ENCODE measurements at places on chromosomes 12 and 14.

- no peak for DNase-seq
Measured at GRCh38 chr12:10715491-10715890, 7.6 kb downstream of the YBX3 start.

DNA sequence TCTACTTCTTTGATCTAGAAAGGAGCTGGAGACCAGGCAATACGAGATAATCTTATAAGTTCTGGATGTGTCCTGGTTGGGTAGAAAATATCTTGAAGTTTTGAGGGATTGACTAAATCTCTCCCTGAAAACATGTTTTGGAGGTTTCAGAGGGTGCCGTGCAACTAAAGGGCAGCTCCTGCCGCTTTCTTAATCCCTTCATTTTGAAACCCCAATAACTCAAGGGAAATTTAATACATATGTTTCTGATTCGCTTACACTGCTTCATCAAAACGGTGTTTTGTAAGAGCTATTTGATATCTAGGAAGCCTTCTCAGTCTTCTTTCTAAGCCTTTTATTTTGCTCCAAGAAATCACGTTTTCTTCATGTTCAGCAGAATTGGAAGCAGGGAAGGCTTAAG is 129.0 kb downstream of the ASCL1 start:
- no peak for DNase-seq

GRCh38 chr14:51401756-51402155 is 161.7 kb downstream of the TMX1 start:
- DNase-seq = no peak

DNA sequence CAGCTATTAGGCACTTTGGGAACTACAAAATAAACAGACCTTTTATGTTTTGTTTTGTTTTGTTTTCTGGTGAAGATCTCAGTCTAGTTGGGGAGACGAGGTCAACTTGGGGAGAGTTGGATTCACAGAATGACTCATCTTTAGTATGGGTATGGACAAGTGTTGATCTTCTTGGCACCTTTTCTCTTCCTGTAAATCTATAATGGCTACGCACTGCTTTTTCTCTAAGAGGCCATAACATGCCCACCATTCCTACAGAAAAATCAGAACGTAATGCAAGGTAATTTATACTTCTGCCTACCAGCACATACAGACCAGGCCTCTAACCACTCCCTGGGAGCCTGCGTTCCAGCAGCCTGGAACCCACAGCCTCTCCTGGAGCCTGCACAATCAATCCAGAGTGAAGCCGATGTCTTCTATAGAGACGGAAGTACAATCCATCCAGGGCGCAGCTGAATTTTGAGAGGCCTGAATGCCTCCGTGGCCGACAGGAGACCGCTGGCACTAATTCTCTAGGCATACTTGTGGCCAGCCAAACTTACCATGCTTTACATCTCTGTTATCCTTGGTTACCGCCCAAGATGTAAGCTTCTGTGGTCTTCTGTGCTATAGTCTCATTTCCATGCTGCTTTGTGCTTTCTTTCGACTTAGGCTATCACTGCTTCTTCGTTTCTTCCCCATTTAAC is 717 bp downstream of the PPHLN1 start:
- DNase-seq = peak; percentile 5

DNA sequence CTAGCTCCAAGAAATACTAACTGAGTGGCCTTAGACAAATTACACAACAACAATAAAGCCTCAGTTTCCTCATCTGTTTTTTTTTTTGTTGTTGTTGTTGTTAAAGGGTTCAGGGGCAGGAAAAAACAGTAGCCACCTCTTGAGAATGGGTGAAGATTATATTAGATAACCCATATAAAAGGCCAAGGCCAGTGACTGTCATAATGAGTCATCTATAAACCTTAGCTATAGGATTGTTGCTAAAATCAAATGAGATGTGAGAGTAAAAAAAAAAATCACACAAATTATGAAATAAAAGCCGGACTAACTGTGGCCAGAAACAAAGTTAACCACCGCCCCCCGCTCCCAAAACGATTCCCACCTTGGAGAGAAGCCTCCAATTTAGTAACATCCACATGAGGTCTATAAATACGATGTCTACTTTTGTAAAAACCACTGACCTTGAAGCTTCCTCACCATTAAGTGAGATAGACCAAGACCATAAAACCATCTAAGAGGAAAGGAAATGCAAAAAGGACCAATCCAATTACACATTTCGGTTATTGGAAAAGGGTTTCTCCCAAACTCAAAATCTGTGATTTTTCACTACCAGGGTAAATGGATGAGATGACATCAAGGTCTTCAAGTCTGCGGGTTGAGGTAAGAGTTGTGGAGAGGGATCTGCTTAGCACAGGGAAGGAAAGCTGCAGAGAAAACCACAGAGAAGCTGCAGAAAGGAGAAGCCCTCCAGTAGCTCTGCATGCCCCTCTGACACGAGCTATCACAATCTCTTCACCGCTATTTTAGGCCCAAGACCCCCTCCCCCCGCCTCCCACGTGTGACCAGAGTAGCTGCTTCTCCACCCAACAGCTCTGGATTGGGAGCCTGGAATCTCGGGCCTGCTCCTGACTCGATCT is 1.0 kb downstream of the NAA25 start:
- no peak for DNase-seq

- DNase-seq = no peak
Measured at GRCh38 chr14:73759183-73759713, 45.1 kb upstream of the PNMA1 start.

DNA sequence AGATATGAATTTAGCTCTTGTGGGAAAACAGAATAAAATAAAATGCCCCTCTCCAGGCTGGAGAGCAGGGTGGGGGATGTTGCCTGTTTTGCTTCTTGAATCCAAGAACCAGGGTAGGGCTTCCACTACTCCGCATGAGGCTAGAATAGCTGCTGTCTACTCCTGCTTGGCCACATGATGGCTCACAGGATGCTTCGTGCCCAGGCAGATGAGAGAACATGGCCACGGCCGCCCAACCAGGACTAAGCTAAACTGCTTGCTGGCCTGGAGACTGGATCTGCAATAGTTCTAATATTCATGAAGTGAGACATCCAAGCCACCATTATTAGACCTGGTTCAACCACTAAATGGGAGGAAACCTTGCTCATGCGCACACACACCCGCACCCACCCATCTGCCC is 122.2 kb upstream of the METAP2 start:
- no peak for DNase-seq

DNA sequence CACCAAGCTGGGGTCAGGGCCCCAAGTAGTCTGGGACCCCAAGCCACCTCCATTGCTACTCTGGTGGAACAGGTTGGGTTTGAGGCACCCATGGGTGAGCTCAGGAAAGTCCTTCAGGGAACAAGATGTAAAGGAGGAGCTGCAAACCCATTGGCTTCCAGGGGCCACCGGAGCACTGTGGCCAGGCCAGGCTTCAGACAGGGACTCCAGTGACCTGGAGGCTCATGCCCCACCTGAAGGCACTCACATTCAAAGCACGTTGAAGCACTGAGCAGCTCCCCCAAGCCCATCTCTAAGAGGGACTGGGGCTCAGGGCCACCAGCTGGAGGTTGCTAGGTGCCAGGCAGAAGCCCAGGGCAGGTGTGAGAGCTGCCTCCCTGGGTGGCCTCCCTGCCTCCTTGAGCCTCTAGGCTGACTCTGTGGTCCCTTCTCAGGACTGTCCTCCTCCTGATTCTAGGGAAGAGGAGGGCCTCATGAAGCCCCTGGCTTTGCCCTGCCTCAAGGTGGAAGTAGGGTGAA is 49.1 kb downstream of the FAM222A start:
- no peak for DNase-seq

DNA sequence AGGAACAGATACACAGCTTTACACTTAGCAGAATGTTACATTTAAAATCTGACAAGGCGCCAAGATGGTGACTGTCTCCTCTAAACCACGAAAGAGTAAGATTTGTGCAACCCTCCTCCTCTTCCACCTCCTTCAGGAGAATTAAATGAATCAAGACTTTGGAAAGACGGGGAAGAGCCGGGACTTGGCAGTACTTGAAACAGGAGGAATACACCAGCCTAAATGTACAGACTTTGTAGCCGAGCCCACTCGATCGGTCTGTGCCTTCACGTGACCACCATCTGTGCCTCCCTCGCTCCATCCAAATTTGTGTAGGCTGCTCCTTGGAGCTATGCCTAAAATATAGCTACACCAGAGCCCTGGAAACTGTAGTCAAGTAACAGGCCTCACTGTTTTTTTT is 38.3 kb downstream of the SSPN start:
- no peak for DNase-seq

DNA sequence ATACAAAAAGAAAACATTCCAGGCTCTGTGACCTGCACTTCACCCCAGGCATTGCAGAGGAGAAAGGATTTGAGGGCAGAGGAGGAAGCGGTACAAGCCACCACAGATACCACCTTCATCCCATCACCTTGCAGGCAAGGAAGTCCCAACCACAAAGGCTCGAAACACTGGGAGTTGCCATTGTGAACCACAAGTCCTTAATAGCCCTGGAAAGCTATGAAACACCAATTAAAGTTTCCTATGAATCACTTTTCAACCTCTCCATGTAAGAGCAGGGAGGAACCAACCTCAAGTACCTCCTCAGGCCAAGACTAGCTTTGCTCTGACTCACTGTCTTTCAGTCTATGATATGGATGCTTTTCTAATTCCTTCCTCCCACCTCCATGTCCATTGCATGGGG is 27.0 kb downstream of the MAP3K9 start:
- no peak for DNase-seq

DNA sequence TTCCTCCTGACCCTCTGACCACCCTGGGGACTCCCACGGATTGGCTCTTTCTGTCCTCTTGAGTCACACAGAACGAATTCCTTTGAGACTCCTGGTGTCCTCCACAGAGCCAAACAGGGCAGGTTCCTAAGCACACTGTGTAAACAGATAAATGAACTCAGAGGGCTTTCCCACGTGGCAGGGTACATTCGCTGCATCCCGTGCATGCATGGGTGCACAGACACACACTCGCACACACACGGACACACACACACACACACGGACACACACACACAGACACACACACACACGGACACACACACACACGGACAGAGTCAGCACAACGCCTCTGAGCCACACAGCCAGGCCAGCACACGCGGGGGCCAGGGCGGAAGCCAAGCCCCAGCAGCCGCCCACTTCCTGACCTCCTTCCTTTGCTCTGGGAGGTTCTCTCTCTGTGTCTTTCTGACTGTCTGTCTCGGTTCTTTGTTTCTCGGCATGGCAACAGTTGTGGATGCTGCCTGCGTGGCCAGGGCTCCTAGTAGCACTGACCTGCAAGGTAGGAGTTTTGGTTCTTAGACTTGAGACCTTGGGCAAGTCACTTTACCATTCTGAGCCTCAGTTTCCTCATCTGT is 706 bp downstream of the CRACR2A start:
- peak; percentile 33 for DNase-seq

- no peak for DNase-seq
Measured at GRCh38 chr14:52080808-52081755, 12.2 kb upstream of the NID2 start.

GRCh38 chr14:51657762-51658161 is 6.1 kb downstream of the FRMD6 start:
- DNase-seq = no peak

DNA sequence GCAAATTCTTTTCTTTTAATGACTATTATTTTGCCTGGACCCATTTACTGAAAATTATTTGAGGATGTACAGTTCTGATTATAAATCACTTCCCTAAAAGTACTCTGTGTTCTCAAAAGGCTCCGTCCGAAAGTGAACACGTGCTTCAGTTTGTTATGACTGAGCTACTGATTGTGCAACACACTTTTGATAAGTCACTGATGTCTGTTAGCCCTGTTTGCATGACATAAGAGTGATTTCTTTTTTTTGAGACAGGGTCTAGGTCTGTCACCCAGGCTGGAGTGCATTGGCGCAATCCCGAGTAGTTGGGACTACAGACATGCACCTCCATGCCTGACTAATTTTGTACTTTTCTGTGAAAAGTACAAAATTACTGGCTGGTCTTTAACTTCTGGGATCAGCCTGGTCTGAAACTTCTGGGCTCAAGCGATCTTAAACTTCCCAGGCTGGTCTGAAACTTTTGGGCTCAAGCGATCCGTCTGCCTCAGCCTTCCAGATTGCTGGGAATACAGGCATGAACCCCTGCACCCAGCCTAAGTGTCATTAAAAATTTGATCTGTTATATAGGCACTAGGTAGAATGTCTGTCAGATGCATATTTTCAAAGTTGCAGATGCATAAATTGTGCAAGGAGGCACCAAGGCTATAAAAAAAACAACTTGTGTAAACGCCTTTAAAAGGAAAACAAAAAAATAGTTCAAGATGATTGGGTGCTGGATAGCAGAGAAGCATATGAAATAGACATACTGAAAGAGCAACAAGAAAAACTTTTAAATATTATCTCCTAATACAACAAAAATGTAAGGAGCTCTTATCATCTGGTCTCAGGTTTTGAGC is 111.5 kb downstream of the SRGAP1 start:
- DNase-seq = no peak

DNA sequence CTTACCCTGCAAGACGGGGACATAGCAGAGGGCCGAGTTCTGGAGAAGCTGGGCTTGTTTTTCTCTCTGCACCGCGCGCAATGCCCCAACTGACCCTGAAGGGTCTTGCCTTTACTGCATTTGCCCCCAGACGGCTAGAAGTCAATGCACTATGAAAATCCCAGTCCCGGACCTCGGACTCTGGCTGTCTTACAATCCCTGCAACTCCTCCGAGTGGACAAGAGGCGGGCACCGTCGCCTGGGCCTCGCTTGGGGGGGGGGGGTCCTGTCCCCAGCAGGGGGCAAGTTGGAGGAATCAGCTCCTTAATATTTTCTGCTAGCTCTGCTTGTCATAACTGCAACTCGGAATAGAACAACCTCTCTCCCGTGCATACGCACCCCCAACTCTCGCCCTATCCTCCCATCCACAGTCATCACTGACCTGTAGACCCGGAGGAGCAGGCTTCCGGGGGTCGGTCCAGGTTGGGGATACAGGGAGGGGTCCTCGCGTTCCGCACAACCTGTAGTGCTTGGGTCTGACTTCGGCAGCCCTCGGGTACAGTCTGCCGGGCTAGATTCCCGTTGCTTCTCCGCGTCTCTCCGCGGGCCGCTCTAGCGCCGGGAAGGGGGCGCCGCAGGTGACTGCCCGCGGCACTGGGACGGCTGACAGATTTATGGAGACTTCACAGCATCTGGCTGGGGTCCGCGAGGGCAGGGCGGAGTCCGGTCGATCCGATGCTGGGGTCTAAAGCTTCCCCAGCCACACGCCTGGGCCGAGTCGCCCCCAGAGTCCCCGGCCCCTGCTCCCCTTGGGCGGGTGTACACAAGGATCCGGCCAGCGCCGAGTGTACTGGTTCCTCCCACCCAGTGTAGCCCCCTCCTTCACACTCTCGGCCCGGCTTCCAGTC is 3.3 kb upstream of the PAX9 start:
- no peak for DNase-seq

DNA sequence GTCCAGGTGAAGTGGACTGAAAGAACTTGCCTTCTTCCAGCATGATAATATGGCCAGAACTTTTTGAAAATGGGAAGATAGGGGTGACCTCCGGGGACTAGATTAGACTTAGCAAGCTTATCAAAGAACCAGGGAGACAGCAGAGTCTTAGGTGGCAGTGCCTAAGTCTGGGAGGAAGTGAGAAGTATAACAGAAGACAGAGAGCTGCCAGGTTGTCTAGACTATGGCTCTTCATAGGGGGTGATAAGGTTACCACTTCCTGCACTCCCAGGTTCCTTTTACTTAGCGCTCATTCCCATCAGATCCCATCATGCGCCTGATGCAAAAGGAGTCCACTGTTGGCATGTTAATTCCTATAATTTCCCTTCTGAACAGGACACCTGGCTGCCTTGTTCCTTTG is 69.9 kb downstream of the PLXNC1 start:
- DNase-seq = no peak
